ENCODE measurements at places on chromosomes 16 and 17. TPM values are rescaled to one million over a fixed set of nuclear protein-coding genes. Genes with fewer than 3 reads are reported as not detected.

- DNase-seq, result no peak
- H3K36me3 ChIP-seq, result no peaks in the 10 kb centered on the region
- H3K27me3 ChIP-seq, result peaks cover 43% of the 10 kb centered on the region
- H3K4me1 ChIP-seq, result no peaks in the 10 kb centered on the region
- H3K27ac ChIP-seq, result no peak overlapping the region
These were observed 378.6 kb downstream of the UTP18 start for GRCh38 chr17:51638971-51639370.

DNA sequence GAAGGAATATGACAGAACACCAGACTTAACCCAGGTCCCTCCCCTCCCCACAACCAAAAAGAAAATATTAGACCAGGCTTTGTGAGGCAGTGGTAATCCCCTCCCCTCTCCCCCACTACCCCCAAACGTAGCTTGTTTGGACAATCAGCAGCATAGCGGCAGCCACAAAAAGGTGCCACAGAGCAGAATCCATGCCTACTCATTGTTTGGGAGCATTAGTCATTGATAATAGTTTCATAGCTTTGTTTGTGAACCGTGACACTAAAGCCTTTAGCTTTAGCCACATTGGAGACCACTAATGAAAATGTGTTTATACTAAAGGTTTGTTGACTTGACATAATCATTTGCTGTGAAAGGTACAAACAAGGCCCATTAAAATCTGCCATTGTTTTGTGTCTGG lies 65.1 kb downstream of the NUP93 start:
- peaks cover 13% of the 10 kb centered on the region for H3K4me1 ChIP-seq
- H3K4me3 ChIP-seq, result no peak overlapping the region
- H3K36me3 ChIP-seq, result no peaks in the 10 kb centered on the region
- H3K27ac ChIP-seq, result no peak overlapping the region
- no peaks in the 10 kb centered on the region for H3K27me3 ChIP-seq

DNA sequence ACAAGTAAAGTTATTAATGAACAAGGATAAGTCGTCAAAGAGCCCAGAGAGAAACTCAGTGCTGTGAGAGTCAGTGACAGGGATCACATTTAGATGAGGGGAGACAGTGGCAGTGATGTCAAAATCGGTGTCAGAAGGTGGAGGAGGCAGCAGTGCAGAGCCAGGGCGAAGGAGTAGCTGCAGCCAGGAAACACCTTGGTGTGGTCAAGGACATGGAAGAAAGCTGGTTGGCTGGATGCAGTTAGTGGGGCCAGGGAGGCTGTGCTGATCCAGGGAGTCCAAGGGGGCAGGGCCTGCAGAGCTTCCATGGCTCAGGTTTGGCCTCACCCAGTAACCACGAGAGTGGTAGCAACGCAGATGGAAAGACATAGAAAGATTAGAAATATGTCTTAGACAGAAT lies 50.7 kb upstream of the ADORA2B start:
- no peaks in the 10 kb centered on the region for H3K27me3 ChIP-seq
- H3K27ac ChIP-seq, result no peak overlapping the region
- peaks cover 10% of the 10 kb centered on the region for H3K4me1 ChIP-seq
- no peak for DNase-seq

- peak overlapping the region; percentile 84 for H3K27ac ChIP-seq
- no peaks in the 10 kb centered on the region for H3K27me3 ChIP-seq
- H3K36me3 ChIP-seq, result peaks cover 63% of the 10 kb centered on the region
- peaks cover 15% of the 10 kb centered on the region for H3K4me1 ChIP-seq
These were observed 487 bp downstream of the POLG2 start for GRCh38 chr17:64496348-64496785.

GRCh38 chr16:57606847-57607501 lies 21.5 kb upstream of the ADGRG1 start:
- no peaks in the 10 kb centered on the region for H3K27me3 ChIP-seq
- H3K4me3 ChIP-seq, result no peak overlapping the region
- no peak for DNase-seq

DNA sequence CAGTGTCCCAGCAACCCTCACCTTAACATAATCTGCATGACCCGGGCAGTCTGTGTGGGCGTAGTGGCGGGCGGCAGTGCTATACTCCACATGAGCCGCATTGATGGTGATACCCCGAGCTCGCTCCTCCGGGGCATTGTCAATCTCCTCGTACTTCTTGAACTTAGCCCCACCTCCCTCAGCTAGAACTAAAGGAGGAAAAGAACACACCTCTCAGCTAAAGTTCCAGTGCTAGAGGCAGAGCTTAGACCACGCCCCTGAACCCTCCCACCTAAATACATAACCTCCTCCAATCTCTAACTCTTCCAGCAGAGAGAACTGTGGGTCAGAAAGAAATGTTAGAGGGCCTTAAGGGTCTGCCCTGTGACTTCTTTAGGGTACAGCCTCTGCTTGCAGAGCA lies 855 bp downstream of the TUFM start:
- H3K27me3 ChIP-seq, result no peaks in the 10 kb centered on the region
- DNase-seq, result peak; percentile 77
- H3K4me1 ChIP-seq, result no peaks in the 10 kb centered on the region
- peak overlapping the region; percentile 82 for H3K27ac ChIP-seq
- H3K4me3 ChIP-seq, result peak overlapping the region; percentile 97

GLTPD2 gene
- not detected for total RNA-seq

CRYM gene
- not detected for total RNA-seq

HCRT gene
- not detected for total RNA-seq

ITGB4 gene
- total RNA-seq, result 0.95 TPM
